Amniotic stem cell (primary cell): ENCODE measurements at places on chromosomes 7 and 10.

- no peak for DNase-seq
Observed at GRCh38 chr10:25875556-25876165, 58.4 kb upstream of the MYO3A start.

DNA sequence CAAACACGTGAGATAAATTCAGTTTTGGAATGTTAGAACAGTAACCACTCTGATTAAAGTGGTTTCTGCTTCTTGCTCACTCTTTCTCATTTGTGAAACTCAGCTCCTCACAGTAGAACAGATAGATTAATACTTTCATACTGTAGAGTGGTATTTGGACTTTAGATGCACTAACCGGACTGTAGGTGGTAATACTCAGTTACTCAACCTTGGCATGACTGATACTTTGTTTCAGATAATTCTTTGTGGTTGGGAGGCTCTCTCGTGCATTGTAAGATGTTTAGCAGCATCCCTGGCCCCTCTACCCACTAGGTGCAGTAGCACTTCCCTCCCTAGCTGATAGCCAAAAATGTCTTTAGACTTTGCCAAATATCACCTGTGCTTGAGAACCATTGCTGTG is 37.6 kb downstream of the MCU start:
- no peak for DNase-seq

DNA sequence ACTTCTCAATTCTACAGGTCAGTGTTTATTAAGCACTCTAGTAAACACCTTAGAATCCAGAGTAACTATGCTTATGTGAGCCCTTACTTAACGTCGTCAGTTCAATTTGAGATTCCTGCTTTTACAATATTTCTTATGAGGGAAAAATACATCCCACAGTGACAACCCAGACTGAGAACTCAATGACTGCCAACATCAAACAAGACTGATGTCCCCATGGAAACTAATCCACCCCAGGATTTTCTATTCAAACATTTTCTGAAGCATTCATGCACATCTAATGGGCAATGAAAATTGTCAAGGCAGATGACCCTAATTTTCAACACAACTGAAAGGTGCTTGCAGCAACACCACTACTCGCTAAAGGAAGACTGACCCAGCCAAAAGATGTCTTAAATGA is 67.0 kb downstream of the ATE1 start:
- DNase-seq: no peak

GRCh38 chr7:63065684-63066083 is 933.0 kb upstream of the ZNF722 start:
- no peak for DNase-seq

- DNase-seq: no peak
Observed at GRCh38 chr10:17460756-17461155, 6.4 kb upstream of the ST8SIA6 start.

DNA sequence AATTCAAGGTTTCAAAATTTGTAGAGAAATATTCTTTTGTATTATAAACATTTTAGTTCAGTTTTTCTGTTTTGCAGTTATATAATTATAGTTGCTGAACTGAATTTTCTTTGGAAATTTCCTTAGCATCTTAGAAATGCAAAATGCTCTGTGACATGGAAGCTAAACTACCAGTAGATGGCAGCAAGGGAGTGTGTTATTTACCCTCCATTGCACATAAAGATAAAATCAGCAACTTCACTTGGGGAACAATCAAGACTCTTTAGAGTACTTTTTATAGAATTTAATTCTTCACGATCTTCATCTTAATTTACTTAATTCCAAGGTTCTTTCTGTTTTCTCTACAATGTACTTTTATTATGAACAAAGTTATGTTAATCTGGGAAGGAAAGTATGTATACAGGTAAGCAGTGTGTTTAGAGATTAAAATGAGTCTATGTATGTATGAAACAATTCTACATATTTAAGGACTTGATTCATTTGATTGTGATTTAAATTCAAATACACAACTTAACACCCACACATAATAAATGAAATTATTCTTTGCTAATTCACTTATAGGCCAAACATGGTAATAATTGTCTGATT is 404.2 kb downstream of the THSD7A start:
- DNase-seq: peak; percentile 23

- no peak for DNase-seq
Observed at GRCh38 chr7:156166692-156167416, 354.6 kb upstream of the SHH start.

DNA sequence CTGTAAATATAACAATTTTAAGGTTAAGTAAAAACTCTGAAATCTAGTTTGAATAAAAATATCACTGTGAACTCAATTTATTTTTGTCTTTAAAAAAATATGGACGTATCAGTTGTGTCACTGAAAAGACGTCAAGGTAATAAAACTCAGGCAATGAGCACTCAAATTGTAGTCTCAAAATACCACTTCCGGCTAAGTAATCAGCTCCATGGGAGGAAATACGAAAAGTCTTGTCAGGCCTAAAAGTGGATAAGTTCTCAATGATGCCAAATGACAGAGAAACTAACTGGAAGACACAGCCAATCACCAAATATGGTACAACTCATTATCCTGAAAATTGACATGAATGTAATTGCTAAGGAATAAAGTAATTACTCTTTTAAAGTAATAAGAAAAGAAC is 719 bp downstream of the CALN1 start:
- no peak for DNase-seq

DNA sequence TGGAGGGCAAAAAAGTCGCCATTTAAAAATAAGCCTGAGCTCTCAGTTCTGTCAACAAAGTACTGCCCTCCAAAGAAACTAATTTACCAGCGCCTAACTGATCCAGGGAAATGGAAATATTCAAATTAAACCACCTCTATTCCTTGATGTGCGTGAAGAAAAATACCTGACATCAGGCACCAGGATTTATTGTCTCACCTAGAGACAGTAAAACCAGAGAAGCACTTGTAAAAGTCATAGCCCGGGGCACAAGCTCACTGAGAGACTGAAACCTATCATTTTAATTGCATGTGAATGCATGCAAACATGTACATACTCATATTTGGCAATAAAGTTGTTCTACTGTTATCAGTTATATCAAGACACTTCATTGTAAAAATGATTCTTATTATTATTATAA is 147.3 kb upstream of the VSTM2A start:
- no peak for DNase-seq

- DNase-seq: no peak
Observed at GRCh38 chr7:101198476-101198875, 2.4 kb downstream of the MOGAT3 start.

GRCh38 chr10:62736168-62736546 is 68.4 kb upstream of the ADO start:
- no peak for DNase-seq

DNA sequence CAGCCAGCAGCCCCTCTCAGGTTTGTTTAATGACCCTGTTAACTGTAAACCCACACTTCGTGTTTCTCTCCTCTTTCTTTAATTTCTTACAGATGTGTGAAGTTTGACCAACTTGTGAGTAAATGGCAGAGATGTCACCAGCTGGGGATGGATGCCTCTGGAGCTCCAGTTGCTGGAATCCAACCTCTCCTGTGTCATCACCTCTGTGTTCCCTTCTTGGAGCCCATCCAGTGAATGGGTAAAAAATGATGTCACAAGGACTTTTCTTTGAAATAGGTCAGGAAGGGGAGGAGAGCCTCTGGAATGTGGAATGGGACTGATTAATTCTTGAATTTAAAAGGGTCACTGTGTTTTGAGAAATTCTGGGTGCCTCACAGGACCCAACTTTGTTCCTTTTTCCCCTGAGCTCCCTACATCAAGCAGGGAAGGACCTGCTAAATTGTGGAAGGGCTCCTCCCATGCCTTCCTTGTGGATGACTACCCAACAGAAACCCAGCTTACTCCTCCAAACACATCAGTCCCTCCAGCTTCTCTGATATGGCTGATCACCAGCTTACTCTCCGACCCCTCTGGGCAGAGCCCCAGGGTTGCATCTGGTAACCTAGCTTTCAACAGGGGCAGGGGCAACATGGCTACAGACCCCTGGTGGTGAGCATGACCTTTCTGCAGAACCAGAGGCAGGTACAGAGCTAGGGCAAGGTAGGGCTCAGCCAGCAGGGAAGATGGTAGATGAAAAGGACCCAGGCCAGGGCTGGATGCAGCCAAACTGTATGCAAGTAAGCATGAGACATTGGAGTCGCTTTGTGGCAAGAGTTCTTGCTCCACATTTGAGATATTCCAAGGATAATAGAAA is 67.5 kb downstream of the STRA8 start:
- DNase-seq: no peak

GRCh38 chr7:150990416-150991186 is at the start of gene NOS3:
Gene NOS3 (plus strand): TSS chr7:150991017. CDS start chr7:150993804, 2,787 bp downstream.
- DNase-seq: no peak

DNA sequence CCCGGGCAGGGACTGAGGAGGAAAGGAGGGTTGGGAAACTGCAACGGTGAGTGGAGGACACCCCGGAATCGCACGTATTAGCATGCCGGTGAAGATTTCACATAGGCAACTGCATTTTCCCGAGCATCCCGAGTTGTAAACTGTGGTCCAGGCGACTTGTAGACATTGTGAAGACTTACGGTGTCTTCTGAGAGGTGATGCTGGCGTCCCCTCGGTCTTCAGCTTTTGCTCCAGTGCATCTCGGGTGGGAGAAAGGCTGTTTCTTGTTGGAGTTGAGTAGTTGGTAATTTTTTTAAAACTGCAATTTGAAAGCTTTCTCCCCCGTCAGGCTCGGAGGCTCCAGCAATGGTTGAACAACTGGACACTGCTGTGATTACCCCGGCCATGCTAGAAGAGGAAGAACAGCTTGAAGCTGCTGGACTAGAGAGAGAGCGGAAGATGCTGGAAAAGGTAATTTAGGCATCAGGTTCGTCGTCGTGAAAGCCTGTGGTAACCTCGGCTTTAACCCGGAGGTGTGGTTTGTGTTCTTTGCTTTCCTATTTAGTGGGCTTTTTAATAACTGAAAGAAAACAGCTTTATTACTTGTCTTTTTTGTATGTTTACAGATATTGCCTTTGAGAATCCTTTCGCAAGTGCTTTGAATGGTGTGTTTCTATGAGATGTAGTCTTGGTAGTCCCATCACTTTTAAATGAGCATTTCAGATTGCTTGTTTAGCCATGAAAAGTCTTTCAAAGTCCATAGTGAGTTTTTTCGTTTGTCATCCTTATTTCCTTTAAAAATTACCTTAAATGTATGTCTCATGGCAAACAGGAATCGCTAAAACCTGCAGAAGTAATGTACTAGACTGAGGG is 687 bp downstream of the HELLS start:
- DNase-seq: no peak

DNA sequence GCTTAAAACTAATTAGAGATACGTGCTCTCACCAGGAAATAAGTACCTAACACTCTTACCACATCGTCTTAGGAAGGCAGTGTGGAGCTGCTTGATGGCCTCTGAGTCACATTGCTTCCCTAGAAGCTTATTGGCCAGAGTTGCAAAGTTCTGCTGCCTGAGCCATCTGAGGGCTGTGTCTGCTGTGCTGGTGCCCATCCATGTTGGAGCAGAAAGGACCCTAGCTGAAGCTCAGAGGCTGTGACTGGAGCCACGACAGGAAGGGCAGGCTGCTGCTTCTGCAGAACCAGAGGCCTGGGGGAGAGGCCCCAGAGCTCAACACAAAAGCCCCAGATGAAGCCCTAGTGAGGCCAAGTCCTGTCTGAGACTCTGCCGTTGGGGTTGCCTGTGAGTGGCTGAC is 64.8 kb upstream of the IGFBP3 start:
- no peak for DNase-seq

DNA sequence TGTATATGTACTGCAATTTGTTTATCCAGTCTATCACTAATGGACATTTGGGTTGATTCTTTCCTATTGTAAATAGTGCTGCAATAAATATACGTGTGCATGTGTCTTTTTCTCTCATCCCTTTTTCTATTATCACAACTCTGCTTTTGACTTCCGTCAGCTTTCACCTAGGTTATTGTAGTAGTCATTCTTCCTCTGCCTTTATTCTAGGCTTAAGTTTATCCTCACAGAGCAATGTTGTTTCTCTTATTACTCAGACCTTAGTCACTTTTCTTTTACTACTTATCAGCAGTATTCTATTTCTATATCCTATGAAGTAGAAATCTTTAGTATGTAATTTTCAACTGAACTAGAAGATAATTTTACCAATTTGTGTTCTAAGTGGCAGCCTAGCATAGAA is 175.3 kb upstream of the SEMA3E start:
- peak; percentile 2 for DNase-seq

GRCh38 chr10:103060575-103060974 is 132.5 kb downstream of the NT5C2 start:
- DNase-seq: no peak
